ENCODE measurements at places on chromosomes 7 and 10.
A peak's percentile ranks its signal among the peaks of the same experiment; 100 is the strongest.

DNA sequence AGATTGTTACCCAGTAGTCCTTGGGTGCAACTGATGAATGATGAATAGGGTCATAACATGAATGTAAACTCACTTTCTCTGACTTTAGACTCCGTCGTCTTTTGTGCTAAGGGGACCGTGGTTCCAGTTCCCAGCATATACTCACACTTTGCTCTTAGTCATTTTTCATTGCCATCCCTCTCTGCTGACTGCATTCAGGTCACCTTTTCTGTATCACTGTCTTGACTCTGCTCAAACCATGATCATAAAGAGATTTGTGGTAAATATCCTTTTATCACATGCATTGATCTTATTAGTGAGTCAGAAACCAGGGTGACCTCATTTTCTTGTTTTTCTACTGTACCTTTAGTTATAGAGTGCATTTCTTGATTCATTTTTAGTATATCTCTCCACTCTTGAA, 141.1 kb upstream of the AGR3 start:
- no peak for DNase-seq

DNA sequence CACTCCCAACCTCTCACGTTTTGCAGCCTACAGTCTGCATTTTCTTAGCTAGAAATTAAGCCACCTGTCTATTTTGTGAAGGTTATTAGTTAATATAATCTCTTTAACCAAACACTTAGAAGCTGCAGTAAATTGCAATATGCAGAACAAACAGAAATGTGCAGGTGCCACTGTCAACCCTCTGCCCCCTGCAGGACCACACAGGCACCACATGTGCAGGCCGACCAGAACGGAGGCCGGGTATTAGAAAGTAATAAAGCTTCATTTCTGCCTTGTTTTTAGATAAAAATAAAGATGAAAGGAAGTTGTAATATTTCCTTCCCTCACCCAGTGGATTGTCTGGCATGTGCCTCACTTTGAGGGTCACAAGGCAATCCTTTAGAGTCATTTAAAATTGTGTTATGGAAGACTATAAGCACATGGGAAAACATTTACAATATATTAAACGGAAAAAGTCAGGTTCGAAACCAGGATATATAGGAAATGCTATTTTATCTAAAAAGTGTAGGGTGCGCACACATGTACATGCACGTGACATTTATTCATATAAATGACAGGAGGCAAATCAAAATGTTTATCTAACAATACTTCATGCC, 158.2 kb downstream of the ARHGAP12 start:
- DNase-seq = no peak

- no peak for DNase-seq
These were observed 17.5 kb downstream of the ZCCHC24 start for GRCh38 chr10:79427965-79428364.

- no peak for DNase-seq
These were observed 31.6 kb upstream of the AKR1C1 start for GRCh38 chr10:4931587-4931986.

DNA sequence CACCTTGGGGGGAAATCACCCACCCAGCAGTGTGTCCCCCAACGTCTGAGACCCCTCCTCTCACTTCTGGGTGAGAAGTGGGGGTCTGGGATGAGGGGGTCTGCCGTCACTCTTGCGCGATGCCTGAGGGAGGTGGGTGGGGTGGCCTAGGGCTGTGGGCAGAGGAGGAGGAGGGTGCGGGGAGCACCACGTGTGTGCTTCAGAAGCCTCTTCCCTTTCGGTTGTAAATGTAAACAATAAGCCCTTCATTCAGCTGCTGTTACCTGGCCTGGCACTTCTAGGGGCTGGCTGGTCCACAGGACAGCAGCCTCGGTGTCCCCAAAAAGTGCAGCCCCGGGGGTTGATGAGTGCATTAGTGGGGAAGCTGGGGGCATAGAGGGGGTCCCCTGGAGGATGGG, 1.3 kb downstream of the CLIP2 start:
- no peak for DNase-seq

DNA sequence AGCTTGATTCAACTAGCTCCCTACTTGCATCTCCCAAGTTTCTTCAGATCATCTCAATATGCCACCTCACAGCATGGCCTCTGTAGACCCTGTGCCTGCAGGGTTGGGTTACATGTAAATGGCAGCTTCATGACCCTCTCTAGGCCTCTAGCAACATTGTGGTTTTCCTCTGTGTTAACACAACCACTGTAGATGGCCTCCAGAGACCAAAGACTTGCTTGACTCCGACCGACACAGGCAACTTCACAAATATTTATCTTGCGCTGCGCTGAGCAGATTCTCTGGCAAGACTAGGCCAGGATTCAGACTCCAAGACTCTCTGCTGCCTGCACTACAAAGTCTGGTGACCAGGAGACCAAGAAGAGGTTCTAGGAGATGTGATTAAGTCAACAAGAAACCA, 75.9 kb downstream of the CNOT4 start:
- DNase-seq = no peak

GRCh38 chr10:129949411-129949810, 14.7 kb downstream of the EBF3 start:
- no peak for DNase-seq

GRCh38 chr10:86821388-86821999, 65.1 kb downstream of the BMPR1A start:
- peak; percentile 81 for DNase-seq

DNA sequence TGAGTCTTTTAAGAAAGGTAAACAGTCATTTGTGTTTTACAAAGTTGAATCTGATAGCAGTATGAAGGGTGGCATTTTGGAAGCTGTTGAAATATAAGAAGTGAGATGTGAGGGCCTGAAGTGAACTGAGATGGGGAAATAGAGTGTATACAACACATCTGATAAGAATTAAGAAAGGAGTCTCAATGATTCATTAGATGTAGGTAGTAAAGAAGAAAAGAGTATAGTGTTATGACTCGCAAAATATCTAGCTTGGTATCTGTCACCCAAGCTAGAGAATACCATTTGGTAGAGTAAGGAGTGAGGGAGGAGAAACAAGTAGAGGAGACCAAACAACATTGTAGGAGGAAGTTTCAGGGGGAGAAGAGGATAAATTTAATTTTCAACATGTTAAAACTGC, 5.3 kb downstream of the PTPN12 start:
- DNase-seq = peak; percentile 50
